Transverse colon (tissue), 4 donors: ENCODE measurements at places on chromosomes 5 and 9. TPM values are rescaled to one million over a fixed set of nuclear protein-coding genes. Genes with fewer than 3 reads are reported as not detected.

Gene KIF27
- 5.2 TPM for total RNA-seq

Gene CCDC127
- total RNA-seq = 1.2 TPM

Gene TUSC1
- 17.9 TPM for total RNA-seq

Gene CCL27
- total RNA-seq = not detected

Gene RASEF
- 136 TPM for total RNA-seq

Gene HMCN2
- total RNA-seq = 40.0 TPM

DNA sequence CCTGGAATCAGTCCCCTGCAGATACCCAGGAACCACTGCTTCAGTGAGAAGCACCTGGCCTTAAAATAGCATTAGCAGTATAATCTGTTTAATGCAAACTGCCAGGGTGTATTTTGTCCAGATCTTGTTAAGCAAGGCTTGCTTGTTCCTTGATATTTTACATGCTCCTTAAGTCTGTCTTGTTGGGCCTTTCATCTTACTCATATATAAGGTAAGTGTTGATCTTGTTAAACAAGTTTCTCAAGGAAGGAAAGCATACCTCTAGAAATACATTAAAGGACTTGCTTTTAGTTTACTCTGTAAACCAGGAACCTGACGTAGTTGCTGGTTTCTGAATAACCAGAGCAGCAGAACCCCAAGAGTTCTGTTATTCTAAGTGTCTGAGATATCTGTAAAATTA, 13.7 kb downstream of the HSPA4 start:
- H3K4me3 ChIP-seq = no peak overlapping the region
- no peak for DNase-seq
- H3K27me3 ChIP-seq = no peaks in the 10 kb centered on the region
- no peaks in the 10 kb centered on the region for H3K36me3 ChIP-seq
- no peaks in the 10 kb centered on the region for H3K4me1 ChIP-seq

DNA sequence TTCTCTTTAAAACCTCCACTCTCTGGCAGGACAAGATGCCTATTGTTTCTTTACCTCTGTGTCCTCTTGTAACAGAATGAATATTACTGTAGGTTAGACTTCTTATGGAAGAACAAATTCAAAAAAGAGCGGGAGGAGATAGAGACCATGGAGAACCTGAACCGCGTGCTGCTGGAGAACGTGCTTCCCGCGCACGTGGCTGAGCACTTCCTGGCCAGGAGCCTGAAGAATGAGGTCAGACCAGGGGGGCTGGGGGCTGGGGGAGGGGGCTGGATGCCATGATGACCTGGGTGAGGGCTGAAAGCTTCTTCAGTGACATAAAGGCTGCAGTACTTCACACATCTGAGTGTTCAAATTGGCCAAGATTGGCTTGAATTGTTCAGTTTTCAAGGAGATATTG, 61.4 kb downstream of the CFAP90 start:
- H3K27ac ChIP-seq = no peak overlapping the region
- H3K36me3 ChIP-seq = no peaks in the 10 kb centered on the region
- no peak for DNase-seq
- H3K27me3 ChIP-seq = no peaks in the 10 kb centered on the region
- H3K4me3 ChIP-seq = no peak overlapping the region

DNA sequence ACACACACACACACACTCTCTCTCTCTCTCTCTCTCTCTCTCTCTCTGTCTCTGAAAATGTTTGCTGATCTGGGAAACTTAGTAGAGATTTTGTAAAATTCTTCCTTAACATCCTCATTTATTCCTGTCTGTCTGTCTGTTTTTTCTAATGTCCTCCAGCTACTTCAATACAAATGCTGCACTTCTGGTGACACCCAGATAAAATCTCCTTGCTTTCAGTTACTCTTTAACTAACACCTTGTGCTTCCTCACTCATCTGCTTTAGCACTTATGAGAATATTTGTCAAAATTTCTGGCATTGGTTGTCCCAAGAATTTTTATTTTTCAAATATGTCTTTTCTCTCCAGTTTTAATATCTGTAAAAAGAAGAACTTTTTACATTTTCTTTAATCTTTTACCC, 35.0 kb upstream of the ARRDC3 start:
- no peak overlapping the region for H3K27ac ChIP-seq
- no peak overlapping the region for H3K4me3 ChIP-seq
- DNase-seq = no peak

GRCh38 chr5:33743099-33743498, 148.7 kb downstream of the ADAMTS12 start:
- H3K4me1 ChIP-seq = no peaks in the 10 kb centered on the region
- no peak overlapping the region for H3K27ac ChIP-seq

GRCh38 chr5:153187503-153187902, 303.0 kb upstream of the GRIA1 start:
- no peaks in the 10 kb centered on the region for H3K36me3 ChIP-seq
- no peak for DNase-seq
- H3K4me3 ChIP-seq = no peak overlapping the region
- no peaks in the 10 kb centered on the region for H3K4me1 ChIP-seq
- no peaks in the 10 kb centered on the region for H3K27me3 ChIP-seq

DNA sequence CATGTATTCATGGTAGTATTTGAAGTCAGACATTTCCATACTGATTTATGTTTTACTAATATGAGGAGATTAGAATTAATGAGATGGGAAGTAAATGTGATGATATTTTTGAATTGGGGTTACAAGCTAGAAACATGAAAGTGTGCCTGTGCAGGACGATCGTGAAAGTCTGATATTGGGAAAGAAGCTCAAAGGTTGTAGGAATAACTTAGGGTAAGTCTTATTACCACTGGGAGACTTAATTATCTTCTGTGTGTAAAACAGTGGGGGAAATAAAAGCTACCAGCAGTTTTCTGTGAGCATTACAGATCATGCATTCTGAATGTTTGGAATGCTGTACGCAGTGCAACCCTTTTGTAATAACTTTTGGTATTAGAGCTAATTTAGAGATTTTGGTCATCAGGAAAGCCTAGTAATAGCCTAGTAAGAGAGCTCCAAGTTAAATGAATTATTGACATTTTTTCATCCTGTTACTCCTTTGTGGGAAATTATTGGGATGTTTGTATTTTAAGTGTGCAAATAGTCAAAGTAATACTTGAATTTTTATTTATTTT, 153.9 kb downstream of the PCSK5 start:
- DNase-seq = no peak
- H3K36me3 ChIP-seq = no peaks in the 10 kb centered on the region
- peaks cover 26% of the 10 kb centered on the region for H3K4me1 ChIP-seq
- no peak overlapping the region for H3K27ac ChIP-seq
- no peaks in the 10 kb centered on the region for H3K27me3 ChIP-seq

- H3K4me3 ChIP-seq = no peak overlapping the region
- H3K36me3 ChIP-seq = no peaks in the 10 kb centered on the region
- H3K27me3 ChIP-seq = no peaks in the 10 kb centered on the region
These were observed 96.1 kb downstream of the OTULIN start for GRCh38 chr5:14760548-14761002.

- no peak for DNase-seq
- H3K4me3 ChIP-seq = no peak overlapping the region
- H3K27ac ChIP-seq = no peak overlapping the region
- H3K27me3 ChIP-seq = no peaks in the 10 kb centered on the region
These were observed 7.2 kb downstream of the PPARGC1B start for GRCh38 chr5:149737355-149737754.

GRCh38 chr9:134922066-134922931, 4.6 kb upstream of the FCN1 start:
- H3K27me3 ChIP-seq = peaks cover 3% of the 10 kb centered on the region
- no peak for DNase-seq
- no peaks in the 10 kb centered on the region for H3K4me1 ChIP-seq
- H3K27ac ChIP-seq = no peak overlapping the region

DNA sequence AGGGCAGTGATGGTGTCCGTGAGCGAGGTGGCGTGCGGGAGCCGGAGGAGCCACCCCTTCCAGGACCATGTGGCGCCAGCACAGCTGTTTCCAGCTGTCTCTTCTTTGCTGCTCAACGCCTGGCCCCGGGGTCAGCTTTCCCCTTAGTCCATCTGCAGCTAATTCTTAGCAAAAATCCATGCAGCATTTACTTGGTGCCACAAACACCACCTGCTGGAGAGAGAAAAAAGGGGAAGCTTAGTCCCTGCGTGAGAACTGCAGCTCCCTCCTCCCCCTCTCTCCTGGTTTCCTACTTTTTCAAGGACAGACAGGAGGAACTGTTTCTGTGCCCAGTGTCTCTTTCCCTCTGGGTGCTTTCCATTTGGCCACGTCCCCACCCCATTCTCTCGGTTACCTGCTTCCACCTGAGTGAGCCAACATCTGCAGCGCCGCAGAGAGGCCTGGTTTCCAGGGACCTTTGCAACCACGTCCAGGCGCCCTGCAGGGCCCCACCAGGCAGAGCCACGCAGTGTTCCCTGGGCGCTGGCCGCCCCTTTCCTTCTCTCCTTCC, 3.4 kb downstream of the SLC6A19 start:
- peaks cover 35% of the 10 kb centered on the region for H3K27me3 ChIP-seq
- H3K4me3 ChIP-seq = no peak overlapping the region
- no peaks in the 10 kb centered on the region for H3K4me1 ChIP-seq
- no peak for DNase-seq
- H3K36me3 ChIP-seq = no peaks in the 10 kb centered on the region

DNA sequence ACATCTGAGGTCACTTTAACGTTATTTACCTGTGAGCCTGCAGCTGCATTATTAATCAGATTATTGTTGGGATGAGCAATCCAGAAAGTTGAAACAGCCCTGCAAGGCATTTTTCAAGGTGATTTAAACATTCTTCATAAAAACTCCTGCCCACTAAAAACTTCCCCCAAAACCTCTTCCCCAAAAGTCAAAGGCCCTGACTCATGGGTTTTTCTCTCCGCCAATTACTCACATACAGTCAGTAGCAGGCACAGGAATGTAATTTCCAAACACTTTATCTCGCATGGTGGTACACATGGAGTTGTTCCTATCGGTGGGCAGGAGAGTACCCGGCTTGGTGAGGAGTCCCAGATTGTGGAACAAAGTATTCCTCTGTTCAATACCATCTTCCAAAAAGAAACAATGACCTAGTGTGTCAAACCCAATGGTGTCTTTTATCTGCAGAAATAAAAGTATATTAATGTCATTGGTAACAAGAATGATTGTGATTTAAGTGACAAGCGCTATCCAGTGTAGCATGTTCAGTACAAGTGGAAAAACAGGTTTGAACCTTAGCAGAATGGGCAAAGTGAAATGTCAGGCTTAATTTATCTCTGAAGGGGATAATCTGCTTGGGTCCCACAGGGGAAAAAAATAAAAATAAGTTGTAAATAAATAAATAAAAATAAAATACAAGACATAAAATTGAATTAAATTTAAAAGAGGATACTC, 38.3 kb downstream of the CEMIP2 start:
- H3K27me3 ChIP-seq = no peaks in the 10 kb centered on the region
- H3K27ac ChIP-seq = no peak overlapping the region
- DNase-seq = no peak

DNA sequence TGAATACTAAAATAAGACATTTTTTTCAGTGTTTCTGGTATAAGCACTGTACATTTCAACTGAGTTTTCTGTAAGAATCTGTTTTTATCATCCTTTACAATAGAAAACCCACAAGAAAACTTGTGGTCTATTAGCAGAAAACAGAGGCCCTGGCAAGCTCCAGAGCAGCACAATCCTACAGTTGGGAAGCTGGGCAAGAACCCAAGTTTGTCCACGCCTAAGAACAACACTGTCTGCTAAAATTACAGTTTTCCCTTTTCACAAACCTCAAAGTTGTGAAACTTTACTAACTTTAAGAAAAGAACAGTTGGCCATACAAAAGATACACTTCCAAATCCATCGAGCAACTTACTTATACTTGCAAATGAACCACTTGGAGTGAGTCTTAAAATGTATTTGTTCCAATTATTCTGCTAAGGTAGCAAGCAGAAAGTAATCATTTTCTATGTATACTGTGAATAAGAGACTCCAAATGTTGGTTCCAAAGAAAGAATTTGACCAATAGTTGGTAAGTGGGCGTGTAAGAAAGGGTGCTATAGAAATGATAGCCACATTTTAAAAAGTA, 982.0 kb upstream of the ARRDC3 start:
- no peaks in the 10 kb centered on the region for H3K27me3 ChIP-seq
- no peaks in the 10 kb centered on the region for H3K36me3 ChIP-seq
- H3K27ac ChIP-seq = no peak overlapping the region
- no peaks in the 10 kb centered on the region for H3K4me1 ChIP-seq
- H3K4me3 ChIP-seq = no peak overlapping the region
- no peak for DNase-seq

GRCh38 chr9:127011772-127012171, 97.2 kb downstream of the RALGPS1 start:
- no peaks in the 10 kb centered on the region for H3K36me3 ChIP-seq
- H3K27me3 ChIP-seq = no peaks in the 10 kb centered on the region
- DNase-seq = no peak
- H3K4me1 ChIP-seq = peaks cover 5% of the 10 kb centered on the region
- H3K4me3 ChIP-seq = no peak overlapping the region

- H3K4me3 ChIP-seq = no peak overlapping the region
- no peaks in the 10 kb centered on the region for H3K27me3 ChIP-seq
- no peak for DNase-seq
- no peak overlapping the region for H3K27ac ChIP-seq
- no peaks in the 10 kb centered on the region for H3K4me1 ChIP-seq
These were observed 156.3 kb upstream of the FST start for GRCh38 chr5:53323943-53324642.

DNA sequence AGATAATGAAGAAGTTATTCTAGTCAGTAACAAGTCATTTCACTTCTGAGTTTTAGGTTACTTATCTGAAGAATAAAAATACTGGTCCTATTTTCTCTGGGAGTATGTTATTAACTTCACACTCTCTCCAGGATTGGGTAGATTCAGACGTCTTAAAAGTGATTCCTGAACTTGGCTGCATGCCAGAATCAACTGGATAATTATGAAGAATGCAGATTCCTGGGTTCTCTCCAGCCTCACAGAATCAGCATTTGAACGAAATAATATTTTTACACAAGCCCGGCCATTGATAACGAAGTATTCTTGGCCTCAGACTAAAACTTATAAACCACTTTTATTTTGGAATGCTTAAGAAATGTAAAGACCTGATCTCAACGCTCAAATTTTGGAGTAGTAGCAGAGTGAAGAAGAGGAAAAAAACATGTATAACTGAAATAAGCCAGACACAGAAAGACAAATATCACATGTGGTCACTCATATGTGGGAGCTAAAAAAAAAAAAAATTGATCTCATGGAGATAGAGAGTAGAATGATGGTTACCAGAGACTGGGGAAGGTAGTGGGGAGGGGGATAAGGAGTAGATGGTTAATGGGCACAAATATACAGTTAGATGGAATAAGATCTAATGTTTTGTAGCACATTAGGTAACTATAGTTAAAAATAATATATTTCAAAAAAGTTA, 507.3 kb downstream of the ISL1 start:
- no peaks in the 10 kb centered on the region for H3K27me3 ChIP-seq
- no peaks in the 10 kb centered on the region for H3K36me3 ChIP-seq
- no peak for DNase-seq
- H3K4me1 ChIP-seq = no peaks in the 10 kb centered on the region
- no peak overlapping the region for H3K27ac ChIP-seq
- H3K4me3 ChIP-seq = no peak overlapping the region
